ENCODE measurements at places on chromosomes 6 and 20.

GRCh38 chr6:46715141-46715540, 20.0 kb downstream of the PLA2G7 start:
- no peak for DNase-seq

- no peak for DNase-seq
Measured at GRCh38 chr6:92791403-92791802, 628.0 kb downstream of the EPHA7 start.

DNA sequence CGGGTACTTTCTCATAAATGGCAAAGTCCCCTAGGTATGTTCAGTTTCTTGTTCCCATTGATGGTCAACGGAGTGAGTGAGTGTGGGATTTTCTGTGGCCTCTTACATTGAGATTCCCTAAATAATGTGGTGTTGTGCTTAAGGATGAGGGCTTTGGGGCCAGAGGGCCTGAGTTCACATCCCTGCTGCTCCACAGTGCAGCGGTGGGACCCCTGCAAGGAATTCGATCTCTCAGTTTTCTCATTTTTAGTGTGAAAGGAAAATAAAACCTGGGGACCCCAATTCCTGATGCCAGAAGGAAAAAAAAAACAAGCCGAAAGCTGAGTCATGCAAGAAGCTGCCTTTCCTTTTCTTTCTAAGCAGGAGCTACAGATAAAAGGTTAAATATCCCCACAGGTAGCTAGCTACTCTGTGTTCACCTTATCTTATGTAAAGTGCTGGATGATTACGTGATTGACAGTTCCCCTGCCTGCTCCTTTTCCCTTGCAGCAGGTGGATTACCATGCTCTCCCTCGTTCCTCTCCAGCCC, 120.2 kb upstream of the CLDN20 start:
- no peak for DNase-seq

DNA sequence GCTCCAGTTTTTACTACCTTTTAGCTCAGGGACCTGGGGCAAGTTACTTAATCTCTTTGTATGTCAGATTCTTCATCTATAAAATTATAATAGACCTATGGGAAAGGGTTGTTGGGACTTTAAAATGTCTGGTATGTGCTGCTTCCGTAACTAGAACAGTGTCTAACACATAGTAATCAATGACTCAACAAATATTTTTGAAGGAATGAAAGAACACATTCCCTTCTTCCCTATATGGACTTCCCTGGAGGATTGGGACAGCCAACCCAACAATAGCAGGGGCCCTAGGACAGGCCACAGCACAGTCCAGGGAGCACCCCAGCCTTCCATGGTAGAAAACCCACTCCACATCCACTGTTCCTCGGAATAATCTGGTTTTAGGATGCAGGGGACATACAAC, 50.7 kb upstream of the TPD52L1 start:
- no peak for DNase-seq

DNA sequence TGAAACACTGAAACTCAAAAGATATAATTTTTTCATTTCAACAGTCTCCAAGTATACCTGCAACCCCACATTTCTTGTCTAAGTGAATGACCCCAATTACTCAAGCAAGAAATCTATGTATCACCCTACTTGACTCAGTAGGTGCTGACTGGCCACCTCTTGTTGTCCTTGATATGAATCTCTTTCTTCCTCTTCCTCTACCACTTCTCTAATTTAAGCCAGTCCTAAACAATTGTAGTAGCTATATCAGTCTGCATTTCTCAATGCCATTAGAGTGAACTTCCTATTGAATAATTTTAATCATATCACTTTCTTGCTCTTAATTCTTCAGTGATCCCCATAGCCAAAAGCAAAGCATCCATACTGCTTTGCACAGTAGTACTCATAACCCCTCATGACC, 93.2 kb downstream of the NKAIN2 start:
- DNase-seq, result no peak

DNA sequence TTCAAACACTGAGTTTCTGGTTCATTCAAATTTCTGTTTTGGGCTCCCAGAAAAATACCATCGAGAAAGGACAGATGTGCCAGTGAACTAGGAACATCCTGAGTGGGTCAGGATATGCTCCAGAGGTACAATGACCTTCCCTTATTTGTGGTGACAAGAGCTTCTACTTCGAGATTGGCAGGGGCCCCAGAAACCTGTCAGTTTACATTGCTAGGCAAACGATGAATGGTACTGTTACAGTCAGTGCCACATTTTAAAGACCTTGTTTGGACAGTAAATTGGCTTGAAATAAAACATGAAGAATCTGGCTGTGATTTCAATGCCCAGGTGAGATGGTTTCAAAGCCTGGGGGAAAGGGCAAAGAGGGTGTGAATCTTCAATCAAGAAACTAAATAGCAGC, 454.5 kb upstream of the ID4 start:
- no peak for DNase-seq

GRCh38 chr20:14716351-14716801, 379.0 kb upstream of the FLRT3 start:
- no peak for DNase-seq

GRCh38 chr6:129648819-129649491, 61.0 kb downstream of the ARHGAP18 start:
- DNase-seq, result no peak

- DNase-seq, result no peak
Measured at GRCh38 chr6:106214531-106214930, 111.0 kb downstream of the ATG5 start.

DNA sequence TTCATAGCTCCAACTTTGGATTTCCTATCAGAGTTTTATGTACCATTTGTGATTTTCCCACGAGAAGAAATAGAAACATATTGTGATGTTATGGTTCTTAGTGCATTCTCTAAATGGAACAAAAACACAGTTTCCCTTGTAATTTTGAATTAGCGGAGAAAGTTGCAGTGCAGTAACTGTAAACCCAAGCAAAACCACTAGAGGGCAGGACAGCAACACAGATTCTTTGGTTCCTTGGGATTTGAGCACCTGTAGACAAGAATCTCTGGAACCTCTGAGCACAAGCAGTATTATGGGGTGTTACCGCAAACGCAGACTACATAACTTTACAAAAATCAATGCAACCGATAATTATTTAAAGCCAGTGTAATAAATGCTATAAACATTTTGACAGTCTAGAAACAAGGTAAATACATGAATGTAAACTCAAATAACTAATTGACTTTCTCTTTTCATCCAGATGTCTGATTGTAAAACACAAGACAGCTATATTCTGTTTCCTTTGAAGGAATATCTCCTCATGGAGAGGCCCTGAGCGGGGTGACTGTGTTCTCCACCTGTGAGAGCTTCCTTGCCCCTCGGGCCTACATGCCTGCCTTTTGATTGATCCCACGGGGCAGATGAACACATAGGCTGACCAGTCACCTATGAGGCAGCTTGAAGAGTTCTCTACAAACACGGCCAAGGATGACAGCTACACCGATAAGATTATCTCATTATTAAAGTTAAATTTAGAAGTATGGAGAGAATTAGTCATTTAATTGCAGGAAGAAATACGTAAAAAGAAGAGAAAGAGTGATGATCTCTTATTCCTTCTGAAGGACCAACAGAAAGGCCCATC, 67.5 kb upstream of the COL21A1 start:
- DNase-seq, result no peak

- DNase-seq, result no peak
Measured at GRCh38 chr20:2141600-2142575, 40.3 kb downstream of the STK35 start.

- no peak for DNase-seq
Measured at GRCh38 chr6:142819603-142820337, 125.2 kb downstream of the HIVEP2 start.

DNA sequence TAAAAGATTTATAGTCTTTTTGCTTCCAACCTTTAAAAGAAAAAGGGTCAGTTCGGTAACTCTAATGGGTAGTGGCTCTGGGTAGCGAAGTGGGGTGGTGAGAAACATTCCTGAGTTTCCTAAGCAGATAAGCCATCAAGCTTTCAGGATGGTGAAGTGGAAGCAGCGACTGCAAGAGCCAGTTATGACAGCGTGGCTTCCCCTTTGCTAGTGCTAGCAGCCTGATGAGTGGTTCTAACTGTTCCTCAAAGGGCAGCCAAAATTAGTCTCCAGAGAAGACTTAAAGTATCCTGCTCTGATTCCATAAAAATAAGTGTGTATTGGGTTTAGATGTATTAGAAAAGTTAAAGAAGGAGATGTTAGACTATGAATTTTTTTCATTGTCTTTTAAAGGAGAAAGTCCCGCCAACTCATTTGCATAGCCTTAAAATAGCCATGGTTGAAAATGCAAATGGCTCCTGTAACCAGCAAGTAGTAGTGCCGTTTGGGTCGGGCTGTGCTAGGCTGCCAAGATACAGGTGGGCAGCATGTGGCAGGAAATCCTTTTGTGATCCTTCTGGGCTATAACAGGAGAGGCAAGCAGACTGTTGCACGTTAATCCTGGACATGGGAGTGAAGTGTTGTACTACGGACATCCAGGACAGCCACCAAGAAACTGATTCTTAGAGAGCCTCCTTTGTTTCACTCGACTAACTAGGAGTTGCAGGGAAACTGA, 18.0 kb downstream of the ELOVL2 start:
- no peak for DNase-seq

GRCh38 chr6:85236636-85237035, 213.2 kb upstream of the NT5E start:
- no peak for DNase-seq

- no peak for DNase-seq
Measured at GRCh38 chr20:46438156-46438750, 31.8 kb upstream of the ELMO2 start.

DNA sequence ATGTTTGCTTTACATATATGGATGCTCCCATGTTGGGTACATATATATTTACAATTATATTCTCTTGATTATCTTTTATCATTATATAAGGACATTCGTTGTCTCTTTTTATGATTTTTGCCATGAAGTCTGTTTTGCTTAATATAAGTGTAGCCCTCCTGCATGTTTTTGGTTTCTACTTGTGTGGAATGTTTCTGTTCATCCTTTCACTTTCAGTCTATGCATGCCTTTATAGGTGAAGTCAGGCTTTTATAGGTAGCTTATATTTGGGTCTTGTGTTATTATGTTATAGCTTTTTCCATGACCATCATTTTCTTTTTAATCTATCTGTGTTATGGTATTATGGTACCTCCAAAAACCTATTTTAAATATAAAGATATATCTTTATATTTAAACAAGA, 612.5 kb upstream of the HS3ST5 start:
- DNase-seq, result no peak

DNA sequence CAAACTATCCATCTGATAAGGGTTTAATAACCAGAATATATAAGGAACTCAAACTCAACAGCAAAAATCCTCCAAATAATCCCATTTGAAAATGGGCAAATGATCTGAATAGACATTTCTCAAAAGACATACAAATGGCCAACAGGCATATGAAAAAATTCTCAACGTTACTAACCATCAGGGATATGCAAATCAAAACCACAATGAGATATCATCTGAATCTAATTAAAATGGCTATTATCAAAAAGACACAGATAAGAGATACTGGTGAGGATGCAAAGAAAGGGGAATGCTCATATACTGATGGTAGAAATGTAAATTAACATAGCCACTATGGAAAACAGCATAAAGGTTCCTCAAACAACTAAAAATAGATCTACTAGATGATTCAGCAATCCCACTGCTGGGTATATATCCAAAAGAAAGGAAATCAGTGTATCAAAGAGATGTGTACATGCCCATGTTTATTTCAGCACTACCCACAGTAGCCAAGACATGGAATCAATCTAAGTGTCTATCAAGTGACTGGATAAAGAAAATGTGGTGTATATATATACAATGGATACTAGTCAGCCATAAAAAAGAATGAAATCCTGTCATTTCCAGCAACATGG, 6.1 kb upstream of the BRD2 start:
- DNase-seq, result no peak

DNA sequence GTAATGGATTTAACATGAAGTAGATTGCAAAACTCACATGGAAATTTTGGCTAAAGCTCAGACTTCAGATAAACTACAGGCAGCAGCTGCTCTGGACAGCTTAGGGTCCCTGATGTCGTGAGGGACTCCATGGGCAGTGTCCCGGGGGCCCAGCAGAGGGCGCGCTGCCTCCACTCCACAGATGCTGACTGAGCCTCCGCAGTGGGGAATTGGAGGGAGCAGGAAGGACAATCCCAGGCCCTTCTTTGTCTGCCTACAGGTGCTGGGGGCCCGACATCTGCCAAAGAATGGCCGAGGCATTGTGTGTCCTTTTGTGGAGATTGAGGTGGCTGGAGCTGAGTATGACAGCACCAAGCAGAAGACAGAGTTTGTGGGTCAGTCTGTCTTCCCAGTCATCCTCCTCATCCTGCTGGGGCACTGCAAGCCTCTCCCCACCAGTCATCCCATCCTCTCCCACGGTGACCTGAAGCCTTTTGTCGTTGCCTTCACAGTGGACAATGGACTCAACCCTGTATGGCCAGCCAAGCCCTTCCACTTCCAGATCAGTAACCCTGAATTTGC, 35.9 kb downstream of the PLCG1 start:
- peak; percentile 48 for DNase-seq

GRCh38 chr6:131523988-131524673, 48.9 kb upstream of the ARG1 start:
- DNase-seq, result no peak

- DNase-seq, result no peak
Measured at GRCh38 chr20:44309763-44310663, 989 bp downstream of the FITM2 start.

GRCh38 chr6:31582230-31582643, at the start of gene LTB:
TSS of gene LTB (minus strand) at chr6:31582424. CDS start at chr6:31582417, 7 bp downstream.
- DNase-seq, result no peak

- DNase-seq, result no peak
Measured at GRCh38 chr20:62916703-62917476, 9.4 kb downstream of the DIDO1 start.

DNA sequence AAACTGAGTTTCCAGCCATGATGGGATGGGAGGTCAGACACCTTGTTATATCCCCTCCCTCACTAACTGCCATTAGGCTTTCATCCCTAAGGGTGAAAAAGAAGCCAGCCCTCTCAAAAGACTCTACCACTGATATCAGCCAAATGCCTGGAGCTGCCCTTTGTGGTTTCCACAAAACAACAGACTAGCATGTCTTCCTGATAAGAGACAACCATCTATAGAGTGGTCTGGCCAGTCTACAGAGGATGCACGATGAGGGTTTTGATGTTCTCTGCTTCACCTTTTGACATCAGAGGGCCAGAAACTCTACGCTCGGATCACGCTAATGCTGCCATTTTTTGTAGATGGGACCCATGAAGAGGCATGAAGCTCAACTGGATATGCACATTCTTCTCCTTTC, 61.7 kb upstream of the ARHGAP18 start:
- DNase-seq, result no peak

GRCh38 chr6:3229566-3230178, 2.2 kb upstream of the TUBB2B start:
- no peak for DNase-seq

DNA sequence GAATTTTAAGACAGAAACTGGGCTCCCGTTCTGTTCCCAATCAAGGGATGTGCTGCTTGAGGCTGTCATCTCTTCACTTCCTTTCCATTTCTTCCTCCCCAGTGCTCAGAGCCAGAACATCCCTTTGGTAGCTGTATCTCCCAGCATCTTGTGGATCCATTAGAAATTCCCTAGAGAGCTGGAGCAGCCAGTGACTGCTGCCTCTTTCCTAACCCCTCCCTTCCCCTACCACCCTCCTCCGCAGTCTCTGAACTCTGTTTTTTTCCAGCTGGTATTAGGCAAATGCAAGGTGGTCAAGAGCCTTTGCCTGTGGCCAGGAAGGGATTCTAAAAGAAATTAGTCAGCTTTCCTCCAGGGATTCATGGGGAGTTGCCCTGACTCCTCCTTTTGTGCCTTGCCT, 208.0 kb downstream of the EYA2 start:
- no peak for DNase-seq
